ENCODE measurements at places on chromosomes 16 and 17.
A peak's percentile ranks its signal among the peaks of the same experiment; 100 is the strongest.

GRCh38 chr17:68700421-68700820, 99.3 kb upstream of the FAM20A start:
- no peak for DNase-seq

- DNase-seq, result no peak
Observed at GRCh38 chr16:3289998-3290673, 6.8 kb downstream of the ZNF263 start.

GRCh38 chr16:71542377-71542776, 16.2 kb downstream of the CHST4 start:
- DNase-seq, result peak; percentile 37

DNA sequence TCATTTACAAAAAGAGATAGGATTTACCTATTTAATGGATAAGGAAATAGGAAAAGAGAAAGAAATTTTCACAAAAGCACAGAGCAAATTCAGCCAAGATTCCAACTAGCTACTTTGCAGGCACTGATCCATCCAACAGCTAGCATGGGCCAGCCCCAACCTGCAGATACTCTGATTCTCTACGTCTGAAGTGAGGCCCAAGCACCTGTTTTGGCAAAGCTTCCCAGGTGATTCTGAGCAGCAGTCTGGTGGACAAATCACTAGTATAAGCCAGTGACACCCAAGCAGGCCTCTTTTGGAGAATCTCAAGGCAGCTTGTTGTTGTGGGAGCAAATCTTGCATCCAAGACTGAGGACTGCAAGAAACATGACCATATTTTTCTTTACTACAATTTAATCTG, 20.9 kb upstream of the CALB2 start:
- no peak for DNase-seq

GRCh38 chr16:86270696-86271095, 239.6 kb upstream of the FOXF1 start:
- no peak for DNase-seq

DNA sequence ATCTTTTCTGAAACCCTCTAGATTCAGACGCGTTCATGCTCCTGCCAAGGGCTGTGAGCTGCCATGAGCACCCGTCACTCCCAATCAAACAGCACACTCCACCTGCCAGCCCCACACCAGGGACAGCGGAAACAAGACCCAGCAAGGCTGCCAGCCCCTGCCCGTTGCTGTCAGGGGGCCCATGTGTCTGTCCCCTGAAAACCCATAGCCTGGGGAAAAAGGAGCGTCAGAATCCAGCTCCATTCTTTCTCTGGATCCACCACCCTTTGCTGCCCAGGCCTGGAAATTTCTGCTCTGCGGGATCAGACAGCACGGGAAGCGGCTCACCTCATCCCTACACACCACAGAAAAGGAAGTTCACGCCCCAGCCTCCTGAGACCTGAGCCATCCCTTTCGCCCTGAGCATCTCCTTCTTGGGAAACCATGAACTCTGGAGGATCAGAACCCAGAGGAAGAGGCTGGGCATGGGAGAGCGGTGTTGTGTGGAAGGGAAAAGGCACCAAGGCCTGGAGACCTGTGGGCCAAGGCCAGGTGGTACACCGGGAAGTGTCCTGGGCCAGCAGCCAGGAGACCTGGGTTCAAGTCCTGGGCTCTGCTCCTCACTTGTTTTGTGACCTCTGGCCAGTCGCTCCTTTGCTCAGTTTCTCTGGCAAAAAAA, 51.5 kb upstream of the RCVRN start:
- no peak for DNase-seq

DNA sequence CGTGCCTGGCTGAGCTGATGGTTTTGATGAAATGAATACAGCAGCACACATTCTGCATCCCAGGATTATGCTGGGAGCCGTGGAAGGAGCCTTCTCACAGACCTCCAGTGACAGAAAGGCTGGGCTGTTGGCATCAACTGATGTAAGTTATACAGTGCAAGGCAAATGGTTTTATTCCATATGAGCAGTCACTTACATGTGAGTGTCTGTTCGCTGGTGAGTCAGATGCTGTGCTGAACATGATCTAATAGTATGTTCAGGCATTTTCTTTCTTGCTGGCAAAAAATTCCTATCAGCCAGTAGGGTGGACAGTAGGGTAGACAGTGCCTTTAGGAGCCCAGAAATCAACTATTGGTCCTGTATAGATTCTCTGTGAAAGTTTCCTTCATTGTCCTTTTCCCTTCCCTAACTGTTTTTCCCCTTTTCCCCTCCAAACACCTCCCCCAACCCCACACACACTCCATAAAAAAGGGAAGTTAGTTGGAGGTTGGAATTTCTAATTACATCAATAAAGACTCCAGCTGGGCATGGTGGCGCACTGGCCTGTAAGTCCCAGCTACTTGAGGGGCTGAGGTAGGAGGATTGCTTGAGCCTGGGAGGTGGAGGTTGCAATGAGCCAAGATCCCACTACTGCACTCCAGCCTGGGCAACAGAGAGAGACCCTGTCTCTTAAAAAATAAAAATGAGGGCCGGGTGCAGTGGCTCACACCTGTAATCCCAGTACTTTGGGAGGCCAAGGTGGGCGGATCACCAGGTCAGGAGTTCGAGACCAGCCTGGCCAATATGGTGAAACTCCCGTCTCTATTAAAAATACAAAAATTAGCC, 36.2 kb downstream of the LDHD start:
- DNase-seq, result no peak

DNA sequence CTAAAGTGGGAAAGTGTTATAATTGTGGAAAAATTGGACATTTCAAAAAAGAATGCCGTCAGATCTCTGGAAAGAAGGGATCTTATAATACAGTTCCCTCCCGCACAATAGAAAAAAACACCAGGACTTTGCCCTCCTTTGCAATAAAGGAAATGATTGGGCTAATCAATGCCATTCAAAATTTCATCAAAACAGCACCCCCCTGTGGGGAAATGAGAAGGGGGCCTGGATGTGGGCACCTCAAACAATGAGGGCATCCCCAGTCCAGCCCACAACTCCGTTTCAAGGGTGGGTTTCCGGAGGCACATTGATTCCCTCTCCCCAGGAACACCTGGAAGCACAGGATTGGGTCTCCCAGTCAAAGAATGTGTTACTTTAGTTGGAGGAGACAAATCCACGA, 26.1 kb downstream of the CD300LG start:
- no peak for DNase-seq

GRCh38 chr17:357644-358043, 5.0 kb upstream of the RPH3AL start:
- DNase-seq, result no peak

DNA sequence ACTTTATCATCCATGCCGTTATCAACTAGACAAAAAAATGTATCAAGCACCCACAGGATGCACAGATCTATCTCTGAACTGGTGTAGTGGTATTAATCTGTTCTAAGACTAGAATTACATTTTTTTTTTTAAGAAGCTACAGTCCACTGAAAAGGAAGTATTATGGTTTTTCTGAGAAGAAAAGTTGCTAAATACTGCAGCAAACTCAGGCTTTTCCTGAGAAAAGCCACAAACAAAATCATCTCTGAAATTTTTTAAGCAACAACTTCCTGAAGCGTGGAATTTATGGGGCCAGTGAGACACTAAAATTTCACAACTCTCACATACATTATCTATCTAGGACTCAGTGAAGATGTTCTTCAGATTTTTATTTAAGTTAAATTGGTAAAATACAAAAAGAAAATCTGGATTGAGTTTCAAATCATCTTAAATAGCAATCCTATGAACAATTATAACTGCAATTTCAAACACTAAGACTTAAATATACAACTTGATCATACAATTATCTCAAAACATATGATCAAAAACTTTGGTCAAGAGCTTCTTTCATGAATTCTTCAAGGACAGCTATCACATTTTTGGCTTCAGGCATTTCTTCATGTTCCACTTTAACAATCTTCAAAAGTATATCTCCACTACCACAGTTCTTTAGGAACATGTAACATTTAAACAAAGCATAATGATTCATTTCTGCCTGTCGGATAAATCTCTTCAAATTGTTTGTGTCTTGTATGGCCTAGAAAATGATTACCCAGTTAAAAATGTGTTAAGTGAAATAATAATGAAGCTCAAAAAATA, 10.5 kb downstream of the C17orf75 start:
- no peak for DNase-seq

DNA sequence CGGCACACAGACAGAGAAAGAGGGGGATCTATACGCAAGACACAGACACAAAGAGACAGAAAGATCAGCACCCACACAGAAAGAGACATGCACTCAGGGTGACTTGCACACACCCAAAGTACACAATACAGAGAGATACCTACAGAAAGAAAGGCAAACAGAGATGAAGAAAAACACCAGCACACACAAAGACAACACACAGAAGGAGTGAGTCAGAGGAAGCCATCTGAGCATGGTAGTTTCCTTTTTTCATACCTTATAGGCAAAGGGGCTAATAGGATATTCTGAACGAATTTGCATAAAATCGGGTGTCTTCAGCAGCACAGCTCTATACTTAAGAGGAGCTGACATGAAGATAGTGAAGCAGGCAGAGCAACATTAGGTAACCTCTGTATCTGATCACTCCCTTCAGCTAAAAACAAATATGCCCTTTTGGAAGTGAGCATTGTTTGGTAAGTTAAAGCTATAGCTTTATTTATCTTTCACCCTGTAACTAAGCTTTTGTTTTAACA, 198.6 kb downstream of the AATF start:
- no peak for DNase-seq

DNA sequence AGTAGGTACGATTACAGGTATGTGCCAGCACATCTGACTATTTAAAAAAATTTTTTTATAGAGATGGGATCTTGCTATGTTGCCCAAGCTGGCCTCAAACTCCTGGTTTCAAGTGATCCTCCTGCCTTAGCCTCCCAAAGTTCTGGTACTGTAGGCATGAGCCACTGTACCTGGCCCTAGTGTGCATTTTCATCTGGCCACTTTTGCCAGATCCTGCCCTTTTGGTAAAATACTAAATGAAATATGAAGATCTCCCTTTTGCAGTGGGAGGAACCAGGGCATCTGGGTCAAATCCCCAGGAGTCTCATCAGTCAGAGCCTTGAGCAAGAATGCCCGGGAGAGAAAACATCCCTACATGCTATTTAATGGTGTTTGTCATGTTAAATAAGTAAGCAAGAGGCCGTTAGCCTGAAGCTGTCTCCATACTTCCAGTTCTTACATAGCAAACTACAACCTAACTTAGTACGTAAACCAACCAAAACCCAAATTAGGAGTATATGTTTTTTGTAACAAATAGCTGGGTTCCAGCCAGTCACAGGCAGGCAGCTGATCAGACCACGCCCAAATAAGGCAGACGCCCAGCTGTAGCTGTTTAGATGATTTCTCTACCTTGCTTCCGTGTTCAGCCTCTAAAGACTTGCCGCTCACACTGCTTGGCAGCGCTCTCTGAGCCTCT, 46.5 kb upstream of the CLEC18A start:
- DNase-seq, result no peak

GRCh38 chr16:85513180-85513579, 99.9 kb upstream of the GSE1 start:
- no peak for DNase-seq

DNA sequence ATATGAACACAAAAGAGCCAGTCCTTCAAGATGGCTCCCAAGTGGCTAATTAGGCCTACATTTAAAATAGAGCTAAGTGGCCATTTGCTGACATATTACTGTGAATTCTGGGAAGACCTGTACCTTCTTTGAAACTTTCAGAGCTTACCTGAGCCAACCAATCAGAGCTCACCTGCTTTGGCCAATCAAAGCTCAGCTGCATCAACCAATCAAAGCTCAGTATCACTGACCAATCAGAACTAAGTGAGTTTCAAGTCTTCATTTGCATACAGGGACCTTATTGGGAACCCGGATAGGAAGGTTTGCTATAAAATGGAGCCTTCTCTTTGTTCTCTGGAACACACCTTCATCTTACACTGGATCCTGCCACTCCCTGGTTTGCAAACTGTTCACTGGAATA, 63.7 kb downstream of the FOXL1 start:
- no peak for DNase-seq

DNA sequence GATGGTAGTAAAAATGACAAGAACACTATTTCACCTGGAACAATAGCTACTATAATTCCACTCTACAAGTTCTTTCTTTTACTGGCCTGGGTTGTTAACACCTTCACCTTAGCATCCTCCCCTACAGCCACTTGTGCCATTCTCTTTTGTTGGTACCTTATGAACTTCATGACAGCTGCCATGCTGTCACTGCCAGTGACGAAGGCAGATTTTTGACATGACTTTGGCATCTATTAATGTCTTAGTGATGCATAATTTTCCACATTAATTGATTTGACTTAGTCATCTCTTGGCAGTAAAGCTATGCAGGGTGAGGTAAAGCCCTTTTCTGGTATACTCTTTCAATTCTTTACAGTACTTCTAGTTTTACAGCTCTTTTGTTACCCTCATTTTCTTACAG, 207.9 kb downstream of the TANC2 start:
- DNase-seq, result no peak
